ENCODE measurements at places on chromosomes 7 and 10.
A peak's percentile ranks its signal among the peaks of the same experiment; 100 is the strongest.

DNA sequence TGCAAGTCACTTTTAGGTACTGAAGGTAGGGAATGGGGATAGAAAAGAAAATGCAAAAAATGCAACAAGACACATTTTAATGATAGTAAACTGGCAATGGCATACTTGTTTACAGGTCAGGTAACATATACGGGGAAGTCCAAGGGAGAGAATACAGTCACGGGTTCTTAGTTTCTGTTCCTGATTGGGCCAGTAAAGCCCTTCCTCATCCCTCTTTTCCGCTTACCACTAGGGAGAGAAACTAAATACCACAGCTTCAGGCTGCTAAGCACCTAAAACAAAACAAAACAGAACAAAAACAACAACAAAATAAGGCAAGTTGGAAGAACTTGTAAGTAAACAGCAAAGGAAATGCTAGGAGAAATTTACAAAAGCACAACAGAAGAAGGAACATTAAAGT, 65.2 kb upstream of the OGDHL start:
- DNase-seq: no peak

GRCh38 chr7:55568613-55569268, 3.6 kb downstream of the VOPP1 start:
- DNase-seq: no peak

DNA sequence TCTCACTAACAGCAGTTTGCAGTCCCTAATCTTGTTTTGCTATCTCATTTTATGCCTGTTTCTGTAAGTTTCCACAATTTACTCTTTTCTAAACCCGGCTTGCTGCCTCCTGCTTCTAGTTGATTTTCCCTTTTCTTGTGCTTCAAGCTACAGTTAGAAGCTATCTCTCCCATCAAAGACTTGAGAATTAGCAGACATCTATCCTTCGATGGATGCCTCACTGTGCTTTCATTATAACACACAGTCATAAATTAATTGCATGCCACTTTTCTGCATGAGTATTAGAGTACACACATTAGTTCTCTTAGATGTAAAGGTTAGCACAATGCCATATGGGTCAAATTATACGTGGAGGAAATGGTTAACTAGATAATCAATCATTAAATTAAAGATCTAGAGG, 48.7 kb downstream of the SEMA3A start:
- no peak for DNase-seq

DNA sequence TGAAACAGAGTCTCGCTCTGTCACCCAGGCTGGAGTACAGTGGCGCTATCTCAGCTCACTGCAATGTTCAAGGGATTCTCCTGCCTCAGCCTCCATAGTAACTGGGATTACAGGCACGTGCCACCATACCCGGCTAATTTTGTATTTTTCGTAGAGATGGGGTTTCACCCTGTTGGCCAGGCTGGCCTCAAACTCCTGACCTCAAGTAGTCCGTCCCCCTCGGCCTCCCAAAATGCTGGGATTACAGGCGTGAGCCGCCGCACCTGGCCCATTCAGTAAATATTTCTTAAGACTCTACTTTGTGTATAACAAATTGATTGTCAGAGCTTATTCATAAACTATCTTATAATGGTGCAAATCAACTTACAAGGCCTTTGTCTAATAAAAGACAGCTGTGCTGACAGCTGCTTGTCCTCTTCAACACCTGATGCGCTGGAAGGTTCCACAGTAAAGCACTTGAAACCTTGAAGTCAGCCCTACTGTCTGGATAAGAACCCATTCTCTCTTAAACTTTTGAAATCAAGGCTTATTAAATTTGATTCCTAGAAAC, 14.7 kb downstream of the ECHDC3 start:
- no peak for DNase-seq

DNA sequence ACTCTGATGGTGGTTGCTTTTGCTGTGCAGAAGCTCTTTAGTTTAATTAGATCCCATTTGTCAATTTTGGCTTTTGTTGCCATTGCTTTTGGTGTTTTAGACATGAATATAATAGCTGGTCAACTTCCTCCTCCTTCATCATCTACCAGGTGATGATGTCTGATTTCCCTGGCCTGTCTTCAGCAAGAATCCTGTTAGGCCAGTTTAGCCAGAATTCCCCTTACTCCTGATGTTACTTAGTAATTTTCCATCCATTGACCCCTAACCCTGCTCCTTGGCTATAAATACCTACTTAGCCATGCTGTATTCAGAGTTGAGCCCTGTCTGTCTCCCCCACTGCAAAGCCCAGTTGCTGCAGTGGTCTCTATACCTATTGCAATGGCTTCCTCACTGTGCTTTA, 91.4 kb downstream of the ZNF777 start:
- peak; percentile 58 for DNase-seq

GRCh38 chr7:42198296-42198695, 38.7 kb downstream of the GLI3 start:
- peak; percentile 96 for DNase-seq

DNA sequence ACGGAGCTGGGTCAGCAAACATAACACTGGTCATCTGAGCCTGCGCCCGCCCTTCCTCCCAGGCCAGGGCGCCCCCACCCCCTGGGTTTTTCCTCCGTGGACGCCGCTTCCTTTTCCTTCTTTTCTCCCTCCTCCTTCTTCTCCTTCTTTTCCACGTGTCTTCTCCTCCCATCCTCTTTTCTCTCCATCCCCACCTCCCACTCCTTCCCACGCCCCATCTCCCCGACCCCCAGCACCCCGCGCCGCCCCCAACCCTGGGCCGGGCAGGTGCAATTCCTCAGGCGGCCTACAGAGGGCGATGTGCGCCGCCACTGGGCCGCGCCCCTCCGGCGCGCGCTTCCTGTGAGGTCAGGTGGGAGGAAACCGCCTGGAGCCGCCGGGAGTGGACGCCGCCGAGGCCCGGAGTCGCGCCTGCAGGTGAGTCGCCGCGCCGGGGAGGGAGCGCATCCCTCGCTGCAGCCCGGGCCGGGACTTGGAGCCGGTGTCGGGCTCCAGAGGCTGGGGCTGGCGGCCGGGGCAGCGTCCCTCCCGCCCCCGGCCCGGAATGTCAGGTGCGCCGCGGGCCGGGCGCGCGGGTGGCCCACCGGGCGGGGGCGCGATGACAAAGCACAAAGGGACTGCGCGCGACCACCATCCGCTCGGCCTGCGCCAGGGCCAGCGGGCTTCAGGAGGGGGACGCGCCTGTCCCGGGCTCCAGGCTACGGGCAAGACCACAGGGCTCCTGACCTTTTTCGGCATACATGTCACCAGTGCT, at the start of gene FAM241B:
Gene FAM241B, plus strand, starts transcription at position 351 of the 754 bp plus-strand sequence. CDS start 1,497 bp downstream, outside the sequence.
- DNase-seq: no peak

Data from foreskin keratinocyte (primary cell).